ENCODE measurements at places on chromosomes 3 and 15.

GRCh38 chr3:31768479-31769125 is 212.5 kb downstream of the OSBPL10 start:
- no peak for DNase-seq

DNA sequence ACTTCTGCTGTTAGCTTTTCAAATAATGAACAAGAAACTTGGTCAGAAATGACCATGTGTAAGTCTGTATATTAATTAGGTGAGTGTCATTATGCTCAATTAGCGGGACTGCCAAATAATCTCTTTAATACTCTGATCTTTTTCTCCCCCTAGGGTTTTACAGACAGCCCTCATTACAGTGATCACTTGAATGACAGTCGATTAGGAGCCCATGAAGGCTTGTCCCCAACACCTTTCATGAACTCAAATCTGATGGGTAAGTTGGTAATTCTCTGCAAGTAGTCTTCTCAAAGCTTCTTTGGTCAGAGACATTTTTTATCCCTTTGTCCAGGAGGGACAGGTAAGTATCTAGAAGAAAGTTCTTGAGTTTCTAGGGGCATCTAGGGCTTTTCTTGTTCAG is 173.2 kb downstream of the TCF12 start:
- DNase-seq: no peak

DNA sequence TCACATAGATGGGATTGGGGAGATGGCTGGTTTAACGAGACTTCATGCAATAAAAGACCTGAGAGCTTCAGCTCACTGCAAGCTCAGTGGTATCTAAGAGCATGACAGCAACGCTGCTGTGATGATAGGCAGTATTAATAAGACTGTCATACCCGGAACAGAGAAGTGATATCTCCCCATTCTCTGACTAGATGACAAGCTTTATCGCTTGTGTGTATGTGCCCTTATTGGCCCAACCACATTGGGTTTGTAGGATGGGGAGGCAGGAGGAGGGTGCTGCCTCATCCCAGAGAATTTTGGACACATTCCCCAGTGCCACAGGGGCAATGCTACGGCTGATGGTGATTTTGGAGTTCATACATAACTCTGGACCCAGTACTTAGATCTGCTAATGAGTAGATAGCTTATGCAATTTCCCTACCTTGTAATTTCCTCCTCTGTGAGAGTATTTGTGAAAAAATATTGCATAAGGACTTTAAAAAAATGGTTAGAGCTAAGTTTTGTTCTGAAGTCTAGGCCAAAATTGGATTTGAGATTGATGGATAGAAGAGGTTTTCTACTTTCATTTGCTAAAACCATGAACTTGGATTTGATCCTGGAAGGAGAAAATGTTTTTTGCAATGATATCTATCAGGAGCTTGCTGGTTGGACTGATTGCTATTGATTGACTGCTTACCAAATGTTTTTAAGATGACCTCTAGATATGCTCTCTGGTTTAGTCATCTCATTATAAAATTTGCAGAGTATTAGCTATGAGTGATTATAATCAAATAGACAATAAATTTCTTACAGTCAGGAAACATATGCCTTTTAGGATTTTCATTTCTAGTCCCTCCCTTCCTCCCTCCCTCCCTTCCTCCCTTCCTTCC is 14.0 kb upstream of the TMEM212 start:
- no peak for DNase-seq

- no peak for DNase-seq
Measured at GRCh38 chr15:74621546-74621920, 5.9 kb downstream of the CLK3 start.

DNA sequence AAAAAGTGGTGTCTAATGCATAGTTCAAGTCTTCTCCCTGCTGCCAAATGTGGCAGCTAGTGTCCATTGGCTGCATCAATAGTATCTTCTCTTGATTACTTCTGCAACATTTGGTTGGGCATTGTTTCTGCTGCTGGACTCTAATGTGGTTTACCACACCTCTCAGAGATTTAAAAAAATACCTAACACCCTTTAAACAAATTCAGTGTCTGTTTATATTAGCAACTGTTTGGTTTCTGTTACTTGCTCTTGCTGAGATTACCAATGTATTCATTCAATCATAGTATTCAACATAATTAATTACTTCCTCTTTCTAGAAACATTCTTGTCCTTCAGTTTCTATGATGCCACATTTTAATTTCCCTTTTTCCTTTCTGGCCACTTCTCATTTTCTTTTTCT is 20.3 kb upstream of the NECTIN3 start:
- no peak for DNase-seq

DNA sequence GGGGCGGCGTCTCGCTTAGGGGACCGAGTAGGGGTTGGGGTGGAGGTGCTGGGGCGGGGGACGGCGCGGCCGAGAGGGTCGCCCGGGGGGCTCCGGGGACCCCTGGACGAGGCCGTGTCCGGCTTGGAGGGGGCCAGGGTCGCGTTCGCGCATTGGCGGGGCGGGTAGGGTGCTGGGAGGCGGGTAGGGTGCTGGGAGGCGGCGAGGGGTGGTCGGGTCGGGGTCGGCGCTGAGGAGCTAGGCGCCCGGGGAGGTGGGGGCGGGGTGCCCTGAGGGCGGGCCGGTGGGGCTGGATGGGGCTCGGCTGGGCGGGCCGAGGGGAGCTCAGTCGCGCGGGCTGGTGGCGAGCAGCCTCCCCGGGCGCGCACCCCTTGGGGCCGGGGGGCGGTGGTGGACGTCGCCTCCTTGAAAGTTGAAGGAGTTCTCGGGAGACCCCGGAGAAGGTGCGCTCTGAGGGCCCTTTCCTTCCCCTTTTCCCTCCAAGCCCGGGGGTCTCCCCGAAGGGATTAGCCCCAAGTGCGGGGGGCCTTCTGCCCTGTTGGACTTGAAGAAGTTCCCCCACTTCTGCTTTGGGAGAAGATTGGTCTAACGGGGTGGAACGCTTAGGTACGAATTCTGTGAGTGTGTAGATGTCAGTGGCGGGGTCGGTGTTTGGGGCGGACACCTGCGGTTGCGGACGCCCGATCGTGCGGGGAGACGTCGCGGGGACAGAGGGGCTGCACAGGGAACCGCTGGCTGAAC is 543 bp downstream of the MEF2A start:
- no peak for DNase-seq

- no peak for DNase-seq
Measured at GRCh38 chr15:57728436-57728835, 21.9 kb downstream of the POLR2M start.

DNA sequence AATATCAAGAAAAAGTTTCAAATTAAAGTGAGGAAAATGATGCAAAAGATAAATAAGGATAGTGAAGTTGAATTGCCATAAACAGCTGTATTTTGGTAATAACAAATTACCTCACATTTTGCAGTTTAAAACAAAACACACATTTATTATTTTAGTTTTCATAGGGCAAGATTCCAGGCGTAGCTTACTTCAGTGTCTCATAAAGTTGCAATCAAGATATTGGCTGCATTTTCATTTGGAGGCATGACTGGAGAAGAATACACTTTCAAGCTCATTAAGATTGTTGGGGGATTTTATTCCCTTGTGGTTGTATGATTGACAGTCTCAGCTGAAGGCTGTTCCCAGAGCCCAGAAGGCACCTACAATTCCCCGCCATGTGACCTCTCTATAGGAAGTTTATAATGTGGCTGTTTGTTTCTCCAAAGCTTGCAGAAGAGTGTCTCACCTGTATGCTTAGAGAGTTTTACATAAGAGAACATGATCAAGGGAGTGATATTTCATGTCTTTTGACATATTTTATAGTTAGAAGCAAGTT is 151.4 kb downstream of the OTOL1 start:
- no peak for DNase-seq

DNA sequence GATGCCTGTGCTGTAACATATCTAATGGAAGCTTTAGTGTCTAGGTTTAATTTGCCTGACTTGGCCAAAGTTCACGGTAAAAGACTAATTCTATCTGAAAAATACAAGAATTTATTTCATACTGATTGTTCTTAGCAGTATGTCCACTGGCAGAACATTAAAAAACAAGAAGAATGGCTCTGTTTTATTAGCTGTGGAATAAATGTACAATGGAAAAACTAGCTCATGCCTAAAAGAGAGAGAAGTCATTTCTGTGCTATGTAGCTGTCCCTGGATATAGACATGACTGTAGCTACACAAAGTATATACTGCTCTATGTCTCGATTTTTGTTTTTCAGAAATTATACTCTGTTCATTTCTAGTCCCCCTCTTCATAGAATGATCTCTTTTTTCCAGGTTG is 13.9 kb upstream of the VGLL3 start:
- no peak for DNase-seq

DNA sequence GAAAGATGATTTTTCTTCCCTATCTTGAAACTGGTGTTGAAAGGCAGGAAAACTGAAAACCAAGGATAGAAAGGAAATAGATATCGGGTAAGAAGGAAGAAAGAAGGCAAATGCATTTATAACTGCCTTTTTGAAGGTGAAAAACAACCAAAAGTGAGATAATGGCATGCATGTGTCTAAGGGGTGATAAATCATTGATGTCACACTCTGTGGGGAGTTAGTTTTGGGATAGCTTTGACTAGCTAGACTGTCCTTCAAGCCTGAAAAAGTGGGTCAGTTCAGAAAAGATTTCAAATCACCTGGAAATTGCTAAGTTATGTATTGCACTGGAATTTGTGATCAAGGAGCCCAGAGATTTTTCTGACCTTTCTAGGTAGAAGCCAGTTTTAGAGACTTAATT is 142.2 kb upstream of the UMPS start:
- DNase-seq: no peak

- DNase-seq: peak; percentile 57
Measured at GRCh38 chr3:88231207-88231606, 81.4 kb downstream of the C3orf38 start.

- DNase-seq: no peak
Measured at GRCh38 chr15:101566748-101567488, 77.4 kb upstream of the PCSK6 start.

- no peak for DNase-seq
Measured at GRCh38 chr3:193262707-193263106, 21.7 kb downstream of the PLAAT1 start.

GRCh38 chr3:66115858-66116654 is 77.3 kb upstream of the MAGI1 start:
- DNase-seq: peak; percentile 96

GRCh38 chr3:140148824-140149390 is 213.9 kb downstream of the CLSTN2 start:
- no peak for DNase-seq

DNA sequence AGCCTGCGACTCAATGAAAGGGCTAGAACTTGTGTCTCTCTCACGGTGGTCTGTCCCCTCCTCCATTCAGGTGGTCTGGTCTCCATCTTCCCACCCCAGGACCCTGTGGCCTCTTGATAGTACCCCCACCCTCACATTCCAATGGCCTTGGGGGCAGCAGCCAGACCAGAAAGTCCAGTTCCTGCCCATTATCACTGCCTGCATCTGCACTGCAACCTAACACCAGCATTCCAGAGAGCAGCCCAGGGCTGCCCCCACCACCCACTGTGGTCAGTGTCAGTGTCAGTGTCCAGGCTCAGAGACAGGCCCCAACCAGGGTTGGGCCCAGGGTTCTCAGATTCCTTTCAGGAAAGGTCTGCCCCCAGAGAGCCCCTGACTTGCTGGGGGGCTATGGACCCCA is 12.6 kb downstream of the IGDCC3 start:
- no peak for DNase-seq

- DNase-seq: no peak
Measured at GRCh38 chr15:39785841-39786240, 3.2 kb upstream of the FSIP1 start.

DNA sequence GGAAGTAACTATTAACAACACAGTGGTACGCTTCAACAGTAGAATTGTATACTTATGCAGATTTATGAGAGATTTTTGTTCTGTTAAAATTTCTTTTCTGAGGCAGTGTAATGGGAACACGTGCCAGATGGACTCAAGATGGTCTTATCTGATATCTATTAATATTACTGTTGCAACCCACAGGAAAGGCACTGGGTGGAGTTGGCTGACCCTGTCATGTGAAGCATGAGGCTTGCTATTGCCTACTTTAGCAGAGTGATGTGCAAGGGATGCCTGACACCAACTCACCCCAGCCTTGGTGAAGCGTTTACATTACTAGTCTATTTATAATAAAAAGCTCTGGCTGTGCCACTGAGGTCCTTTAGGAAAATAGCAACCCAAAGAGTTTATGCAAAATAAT is 19.8 kb upstream of the ARNT2 start:
- DNase-seq: no peak

DNA sequence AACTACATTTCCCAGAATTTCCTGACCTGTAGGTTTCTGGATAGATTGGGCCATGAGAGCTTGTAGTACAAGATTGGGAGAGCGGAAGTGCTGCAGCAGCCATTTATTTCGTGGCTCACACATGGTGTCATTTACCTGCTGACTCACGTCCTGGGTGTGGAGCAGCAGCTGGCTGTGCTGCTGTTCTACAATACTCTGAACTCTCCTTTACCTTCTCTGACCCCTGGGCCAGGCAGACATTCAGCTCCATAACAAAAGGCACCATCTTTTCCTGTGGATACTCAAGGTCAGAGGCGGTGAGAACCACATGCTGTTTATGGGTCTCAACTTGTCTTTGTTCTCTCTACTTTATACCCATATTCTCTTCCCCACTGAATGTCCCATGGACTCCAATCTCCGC is 490.2 kb downstream of the IGSF11 start:
- no peak for DNase-seq

GRCh38 chr15:50082066-50082465 is 37.0 kb downstream of the ATP8B4 start:
- no peak for DNase-seq

DNA sequence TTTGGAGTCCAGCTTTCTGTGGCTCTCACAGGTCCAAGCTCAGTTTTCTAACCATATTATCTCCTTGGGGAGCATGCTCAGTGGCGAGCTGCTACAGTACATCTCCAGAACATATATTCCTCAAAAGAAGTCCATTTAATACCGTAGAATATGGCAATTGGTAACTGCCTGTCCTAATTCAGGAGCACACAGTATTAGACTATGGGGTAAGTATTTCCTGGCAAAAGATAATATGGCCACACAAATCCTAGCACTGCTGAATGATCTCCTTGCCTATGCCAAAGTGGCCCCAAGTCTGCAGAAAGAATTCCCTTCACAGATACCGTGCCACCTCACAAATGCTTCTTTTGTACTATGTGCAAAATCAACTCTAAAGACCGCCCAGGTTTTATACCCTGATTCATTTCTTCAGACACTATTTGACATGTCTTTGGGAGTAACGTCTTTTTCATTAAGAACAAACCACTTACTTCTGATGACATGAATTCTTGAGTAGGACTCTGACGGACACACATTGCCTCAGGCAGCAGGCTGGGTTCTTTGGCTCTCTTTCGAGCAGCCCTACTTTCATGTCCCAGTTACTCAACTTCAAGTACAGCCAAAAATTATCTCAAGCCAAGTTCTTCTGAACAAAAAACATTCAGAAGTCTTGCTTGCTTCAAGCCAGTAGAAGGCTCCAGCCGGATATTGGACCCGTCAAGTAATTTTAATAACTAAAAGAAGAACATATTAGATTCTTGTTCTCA is 368.3 kb upstream of the DCBLD2 start:
- no peak for DNase-seq

- no peak for DNase-seq
Measured at GRCh38 chr15:50128266-50128665, 9.2 kb upstream of the ATP8B4 start.

GRCh38 chr3:61824553-61825135 is 263.3 kb downstream of the PTPRG start:
- no peak for DNase-seq

GRCh38 chr3:137222736-137223225 is 265.0 kb downstream of the IL20RB start:
- DNase-seq: no peak

Data from kidney epithelial cell (primary cell).